Mesenchymal stem cell (in vitro differentiated cells and primary cell): ENCODE measurements at places on chromosomes 2 and 18.

DNA sequence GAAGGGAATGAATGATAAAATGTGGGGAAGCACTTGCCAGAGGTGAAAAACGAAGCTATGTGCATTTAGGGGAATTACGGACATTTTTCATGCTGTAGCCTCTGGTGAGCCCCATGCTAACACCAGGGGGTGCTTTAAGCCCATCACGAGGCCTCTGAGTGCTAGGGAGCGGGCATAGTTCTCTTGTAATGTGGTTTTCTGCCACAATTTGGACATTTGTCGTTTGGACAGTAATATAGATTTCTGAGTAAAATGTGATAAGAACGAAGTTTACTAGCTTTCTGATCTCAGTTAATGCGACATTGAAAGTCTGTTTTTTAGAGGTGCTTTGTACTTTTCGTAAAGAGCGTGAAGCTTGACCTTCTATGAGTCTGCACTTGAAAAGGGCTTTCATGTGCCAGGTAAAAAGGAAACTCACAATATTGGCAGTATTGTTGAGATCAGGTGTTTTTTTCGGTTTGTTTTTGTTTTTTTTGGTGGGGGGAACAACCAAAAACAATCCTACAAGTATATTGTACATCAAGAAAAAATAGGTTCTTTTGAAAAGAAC lies 50.6 kb downstream of the TRAF3IP1 start:
- peak; percentile 64 for DNase-seq
- H3K4me1 ChIP-seq, result peaks cover 2% of the 10 kb centered on the region
- H3K27ac ChIP-seq, result no peak overlapping the region
- no peak overlapping the region for H3K4me3 ChIP-seq
- no peaks in the 10 kb centered on the region for H3K27me3 ChIP-seq

- H3K27ac ChIP-seq, result no peak overlapping the region
- H3K27me3 ChIP-seq, result no peaks in the 10 kb centered on the region
- no peaks in the 10 kb centered on the region for H3K4me1 ChIP-seq
These were observed 479.5 kb downstream of the ARHGAP15 start for GRCh38 chr2:143608758-143609157.

DNA sequence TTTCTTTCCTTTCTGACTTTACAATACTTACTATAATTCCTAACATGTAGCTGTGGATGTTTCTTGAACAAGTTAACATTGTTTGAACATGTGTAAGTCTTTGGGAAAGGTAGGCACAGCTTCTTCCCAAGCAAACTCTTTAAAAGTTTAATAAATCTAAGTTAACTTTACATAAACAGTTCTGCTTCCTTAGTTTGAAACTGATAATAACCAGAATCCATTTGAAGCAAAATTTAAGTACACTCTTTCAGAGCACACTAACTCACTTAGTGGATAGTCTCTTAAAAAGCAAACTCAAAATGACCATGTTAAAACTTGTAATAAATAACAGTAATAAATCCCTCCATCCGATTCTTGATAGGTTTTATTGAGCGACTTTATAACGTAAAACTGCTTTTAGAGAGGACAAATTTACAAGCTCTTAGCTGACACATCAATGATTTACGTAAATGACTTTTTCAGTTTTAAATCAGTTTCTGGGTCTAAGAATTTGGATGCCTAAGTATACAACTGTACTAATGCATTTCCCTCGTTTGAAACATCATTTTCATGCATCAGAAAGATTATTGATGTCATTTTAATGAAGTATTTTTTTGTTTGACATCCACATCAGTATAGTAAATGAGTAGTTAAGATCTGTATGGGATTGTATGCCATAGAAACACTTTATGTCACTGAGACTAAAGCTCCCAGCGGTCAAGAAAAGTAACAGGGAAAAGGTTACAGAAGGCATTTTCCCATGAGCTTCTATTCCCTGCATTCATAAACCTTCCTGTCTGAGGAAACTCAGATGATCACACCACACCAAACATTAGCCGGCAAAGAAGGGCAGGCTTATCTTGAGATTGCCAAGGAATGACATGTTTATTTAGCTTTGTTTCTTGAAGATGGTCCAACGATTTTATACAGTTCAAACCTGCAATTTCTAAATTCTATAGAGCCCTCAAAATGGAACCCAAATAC lies 67.5 kb downstream of the PDE1A start:
- no peaks in the 10 kb centered on the region for H3K36me3 ChIP-seq
- peak; percentile 95 for DNase-seq
- no peaks in the 10 kb centered on the region for H3K4me1 ChIP-seq
- H3K27ac ChIP-seq, result no peak overlapping the region

DNA sequence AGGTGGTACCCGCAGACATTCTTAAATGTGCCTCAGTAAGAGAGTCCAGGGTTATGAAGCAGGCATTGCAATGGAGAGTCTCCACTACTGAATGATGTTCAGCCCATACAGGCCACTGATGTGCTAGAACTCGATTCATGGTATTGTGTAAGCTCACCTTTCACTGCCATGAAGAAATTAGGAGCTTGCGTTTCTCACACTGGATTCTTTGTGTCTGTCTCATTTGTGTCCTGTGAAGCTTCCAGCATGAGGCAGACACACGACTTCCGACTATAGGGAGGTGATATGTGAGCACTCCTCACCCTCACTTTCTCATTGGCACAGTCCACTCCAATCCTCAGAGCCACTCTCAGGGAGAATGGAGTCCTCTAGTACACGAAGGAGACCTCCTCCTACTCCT lies 677.4 kb upstream of the RAB6C start:
- no peak overlapping the region for H3K27ac ChIP-seq
- H3K4me1 ChIP-seq, result no peaks in the 10 kb centered on the region
- H3K27me3 ChIP-seq, result no peaks in the 10 kb centered on the region
- no peak overlapping the region for H3K4me3 ChIP-seq
- DNase-seq, result no peak
- H3K36me3 ChIP-seq, result no peaks in the 10 kb centered on the region
